ENCODE measurements at places on chromosomes 2 and 18. TPM values are rescaled to one million over a fixed set of nuclear protein-coding genes. Genes with fewer than 3 reads are reported as not detected.

Gene DHRS9
- total RNA-seq, result not detected

Gene CBLN2
- total RNA-seq, result not detected

Gene REG1A
- not detected for total RNA-seq

Gene LYG1
- total RNA-seq, result 0.88 TPM

Gene ACADL
- not detected for total RNA-seq

Gene DCTN1
- 177 TPM for total RNA-seq

Gene NPHP1
- 7.6 TPM for total RNA-seq

All from osteoblast (primary cell).